NB4 (cell line): ENCODE measurements at places on chromosomes 12 and 14.
A peak's percentile ranks its signal among the peaks of the same experiment; 100 is the strongest.

GRCh38 chr12:69714542-69714941 is 15.4 kb upstream of the BEST3 start:
- no peak for DNase-seq

- DNase-seq, result peak; percentile 14
Observed at GRCh38 chr12:89951050-89951693, 242.5 kb upstream of the ATP2B1 start.

GRCh38 chr14:56199982-56200577 is 81.9 kb downstream of the PELI2 start:
- no peak for DNase-seq

- no peak for DNase-seq
Observed at GRCh38 chr14:99841436-99842071, 48.3 kb downstream of the EML1 start.

GRCh38 chr12:89702503-89702902 is 6.1 kb downstream of the ATP2B1 start:
- no peak for DNase-seq

DNA sequence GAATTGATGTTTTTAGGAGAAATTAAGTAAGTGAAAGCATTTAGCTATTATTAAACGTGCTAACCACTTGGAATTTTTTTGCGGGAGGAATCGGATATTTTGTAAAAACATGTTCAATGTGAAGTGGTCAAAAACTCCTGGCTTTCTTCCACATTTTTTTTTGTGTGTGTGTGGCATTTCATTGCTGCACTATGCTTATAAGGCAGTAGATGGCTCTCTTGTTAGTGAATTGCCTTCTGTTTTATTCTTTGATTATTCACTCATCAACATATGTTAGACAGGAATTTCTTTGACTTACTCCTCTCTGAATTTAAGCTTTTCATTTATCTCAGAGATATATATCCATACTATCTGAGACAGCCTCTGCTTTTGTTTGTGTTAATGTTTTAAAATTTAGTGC is 71.3 kb downstream of the DERA start:
- peak; percentile 7 for DNase-seq

GRCh38 chr12:62194616-62195015 is 65.6 kb upstream of the USP15 start:
- DNase-seq, result no peak

DNA sequence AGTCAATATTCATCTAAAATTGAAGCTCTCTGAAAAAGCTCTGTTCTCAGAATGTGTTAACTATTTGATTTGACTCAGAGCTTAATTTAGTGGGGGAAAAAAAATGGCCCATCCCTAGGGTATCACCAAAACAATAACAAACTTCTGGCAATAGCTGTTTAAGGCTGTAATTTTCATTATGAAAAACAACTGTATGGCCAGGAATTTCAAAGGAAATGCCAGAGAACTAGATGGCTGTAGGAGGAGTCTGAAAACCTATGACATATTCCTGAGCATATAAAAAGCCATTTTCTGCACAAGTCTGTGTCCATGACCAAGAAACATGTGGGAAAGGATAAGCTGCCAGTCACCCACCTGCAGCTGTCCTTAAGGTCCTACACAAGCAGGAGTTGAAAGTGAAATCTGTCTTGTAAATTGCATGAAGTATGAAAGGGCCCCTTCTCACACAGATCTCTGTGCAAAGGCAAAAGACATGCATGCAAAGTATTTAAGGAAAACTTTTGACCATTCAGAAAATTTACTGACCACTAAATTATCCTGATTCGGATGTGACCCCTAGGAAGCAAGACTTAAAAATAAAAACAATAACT is 299.1 kb downstream of the BTG1 start:
- DNase-seq, result no peak

- peak; percentile 99 for DNase-seq
Observed at GRCh38 chr12:132488127-132489077, 1.5 kb upstream of the FBRSL1 start.

DNA sequence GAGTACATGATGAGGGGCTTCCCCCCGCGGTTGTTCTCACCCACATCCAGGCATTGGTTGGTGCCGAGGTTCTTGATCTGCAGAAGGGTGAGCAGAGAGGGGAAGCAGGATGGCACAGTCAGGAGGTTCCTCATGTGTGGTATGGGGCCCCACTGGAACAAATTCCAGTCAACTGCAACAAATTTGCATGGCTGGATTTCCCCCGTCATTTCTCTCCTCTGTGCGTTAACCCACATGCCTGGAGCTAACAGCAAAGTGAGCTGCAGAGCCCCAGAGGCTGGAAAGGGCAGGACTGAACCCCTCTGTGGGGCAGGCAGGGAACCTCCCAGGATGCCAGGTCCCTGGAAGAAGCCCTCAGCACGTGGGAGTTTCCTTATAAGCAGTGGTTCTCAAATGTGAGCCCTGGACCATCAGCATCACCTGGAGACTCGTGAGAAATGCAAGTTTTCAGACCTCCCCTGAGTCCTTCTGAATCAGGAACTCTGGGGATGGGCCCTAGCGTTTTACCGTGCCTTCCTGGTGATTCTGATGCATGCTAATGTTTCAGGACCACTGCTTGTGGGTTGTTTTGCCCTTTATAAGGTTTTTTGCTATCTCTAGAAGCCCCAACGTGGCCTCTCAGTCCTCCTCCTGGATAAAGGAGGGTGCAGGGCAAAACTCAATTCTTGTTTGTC is 11.0 kb upstream of the CELA1 start:
- DNase-seq, result no peak

GRCh38 chr12:65754744-65755595 is 69.3 kb upstream of the HMGA2 start:
- DNase-seq, result no peak

- DNase-seq, result no peak
Observed at GRCh38 chr14:53227154-53227718, 74.1 kb upstream of the DDHD1 start.

- DNase-seq, result peak; percentile 73
Observed at GRCh38 chr12:122830517-122831214, 4.6 kb upstream of the HIP1R start.

DNA sequence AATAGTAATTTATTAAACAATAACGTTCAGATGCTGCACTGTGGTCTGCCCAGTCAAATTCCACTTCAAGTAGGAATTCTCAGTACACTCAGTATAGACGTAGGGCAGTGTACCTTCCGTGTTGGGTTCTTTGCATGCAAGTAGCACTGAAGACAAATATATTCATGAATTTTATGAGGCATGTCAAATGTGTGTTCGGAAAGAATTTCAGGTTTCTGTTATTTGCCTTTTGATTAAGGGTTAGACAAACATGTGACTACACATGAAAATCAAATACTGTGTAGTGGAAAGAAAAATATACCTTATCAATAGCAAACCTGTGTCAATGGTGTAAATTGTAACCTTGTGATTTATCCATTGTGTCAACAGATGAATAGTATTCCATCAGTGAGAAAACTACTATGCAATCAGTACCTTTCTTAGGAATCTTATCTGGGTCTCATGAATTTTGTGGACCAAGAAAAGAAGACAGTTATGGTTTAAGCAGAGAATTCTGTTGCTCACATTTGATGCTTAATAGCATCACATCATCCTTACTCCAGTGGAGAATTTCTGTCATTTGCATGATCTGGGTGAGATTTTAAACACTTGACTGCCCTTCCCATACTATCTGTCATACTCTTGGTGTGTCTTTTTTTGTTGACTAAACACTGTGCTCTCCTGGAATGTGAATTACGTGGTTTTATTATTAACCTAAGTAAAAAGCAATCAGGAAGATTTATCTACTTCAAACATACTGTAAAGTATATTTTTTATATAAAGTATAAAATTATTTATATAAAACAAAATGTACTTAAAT is 13.3 kb downstream of the TMEM260 start:
- no peak for DNase-seq

GRCh38 chr12:71958056-71958455 is 19.4 kb downstream of the TPH2 start:
- DNase-seq, result no peak
